WERI-Rb-1 (cell line): ENCODE measurements at places on chromosomes 3 and 15.
A peak's percentile ranks its signal among the peaks of the same experiment; 100 is the strongest.

- DNase-seq = no peak
Measured at GRCh38 chr3:121974601-121975111, 47.4 kb downstream of the ILDR1 start.

DNA sequence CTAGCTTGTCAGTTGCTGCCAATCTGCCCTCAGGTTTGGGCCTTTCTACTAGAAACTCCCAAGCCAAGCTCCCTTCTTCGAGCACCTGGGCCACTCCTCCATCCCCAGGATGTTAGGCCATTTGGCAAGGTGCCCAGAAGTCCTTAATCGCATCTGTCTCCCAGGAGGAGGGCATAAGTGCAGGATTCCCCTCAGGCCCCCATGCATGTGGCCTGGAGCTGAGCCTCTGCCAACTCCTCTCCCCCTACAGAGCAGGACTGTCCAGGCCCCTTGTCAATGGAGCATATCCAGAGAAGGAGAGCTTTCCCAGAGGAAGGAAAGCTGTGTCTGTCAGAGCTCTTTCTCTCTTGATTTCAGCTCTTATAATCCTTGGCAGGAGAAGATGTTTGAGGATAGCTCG lies 182.6 kb upstream of the ROPN1 start:
- DNase-seq = peak; percentile 79

GRCh38 chr3:74349015-74349414 lies 265.4 kb downstream of the CNTN3 start:
- DNase-seq = no peak

GRCh38 chr3:168288511-168289401 lies 193.0 kb upstream of the GOLIM4 start:
- no peak for DNase-seq

GRCh38 chr15:40121911-40122638 lies 13.4 kb upstream of the BMF start:
- no peak for DNase-seq

DNA sequence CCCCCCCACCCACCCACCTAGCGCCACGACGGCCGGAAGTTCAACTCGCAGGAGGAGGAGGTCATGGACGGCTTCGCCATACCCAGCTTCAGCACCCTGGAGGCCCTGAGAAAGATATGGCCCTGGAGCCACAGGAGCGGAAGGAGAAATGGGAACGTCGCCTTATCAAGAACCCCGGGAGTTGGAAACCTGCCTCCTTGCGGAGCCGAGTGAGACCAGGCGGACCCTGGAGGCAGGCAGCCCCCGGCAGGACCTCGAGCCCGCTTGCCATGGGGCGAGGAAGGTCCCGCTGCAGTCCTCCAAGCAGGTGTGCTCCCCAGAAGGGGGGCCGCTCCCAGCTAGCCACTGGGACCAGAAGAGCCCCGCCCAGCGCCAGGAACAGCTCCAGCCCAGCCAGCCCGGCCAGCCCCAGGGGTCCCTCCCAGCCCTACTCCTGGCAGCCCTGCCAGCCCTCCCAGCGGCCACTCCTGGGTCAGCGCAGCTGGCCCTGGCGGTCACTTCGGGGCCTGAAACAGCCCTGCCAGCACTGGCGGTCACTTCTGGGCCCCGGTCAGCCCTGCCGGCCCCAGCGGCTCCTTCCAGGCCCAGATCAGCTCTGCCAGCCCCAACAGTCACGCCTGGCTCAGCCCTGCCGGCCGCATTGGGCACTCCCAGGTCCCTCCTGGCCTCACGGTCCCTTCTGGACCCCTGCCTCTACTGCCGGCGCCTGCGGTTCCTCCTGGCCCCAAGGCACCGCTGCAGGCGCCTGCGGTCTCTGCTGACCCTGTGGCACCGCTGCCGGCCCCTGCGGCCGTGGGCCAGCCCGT lies 10.3 kb upstream of the ROPN1B start:
- no peak for DNase-seq

DNA sequence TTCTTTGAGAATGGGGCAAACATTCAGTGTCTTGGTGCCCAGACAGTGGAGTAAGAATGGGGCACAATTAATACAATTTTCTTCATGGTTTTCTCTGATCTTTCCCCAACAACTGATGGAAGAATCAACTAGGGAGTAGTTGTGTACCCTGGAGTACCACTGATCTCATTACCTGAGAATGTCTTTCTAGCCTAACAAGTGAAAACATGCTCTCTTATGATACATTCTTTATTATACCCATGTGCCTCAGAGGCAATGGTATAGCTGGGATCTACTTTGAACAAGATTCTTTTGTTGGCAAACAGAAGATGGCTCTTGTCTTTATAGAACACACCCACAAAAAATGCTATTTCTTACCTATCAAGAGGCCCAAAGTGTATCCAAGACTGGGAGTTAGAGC lies 250.6 kb upstream of the CMC1 start:
- no peak for DNase-seq

GRCh38 chr3:99856437-99857220 lies 39.0 kb downstream of the CMSS1 start:
- DNase-seq = no peak
